ENCODE measurements at places on chromosomes 11 and 22.

GRCh38 chr11:36356201-36356600, 60.1 kb downstream of the PRR5L start:
- DNase-seq = no peak

DNA sequence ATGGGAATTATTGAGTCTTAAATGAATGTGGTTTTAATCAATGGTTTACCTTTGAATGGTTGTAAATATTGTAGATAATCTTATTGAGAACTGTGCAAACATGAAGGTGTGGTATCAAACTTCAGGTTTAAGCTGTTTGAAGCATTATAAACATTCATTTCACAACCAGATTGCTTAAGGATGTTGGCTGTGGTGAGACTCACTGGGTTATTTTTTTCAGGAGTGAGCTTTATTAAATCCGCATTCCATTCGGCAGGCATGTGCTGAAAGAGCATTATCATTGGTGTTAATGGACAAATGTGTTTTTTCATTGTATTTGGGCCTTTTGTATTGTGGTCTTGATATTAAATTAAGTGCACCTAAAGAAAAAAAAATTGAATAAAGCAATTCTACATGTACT, 9.7 kb downstream of the MMP3 start:
- no peak for DNase-seq

- no peak for DNase-seq
Observed at GRCh38 chr11:6626971-6627761, 7.9 kb upstream of the TPP1 start.

GRCh38 chr11:61910187-61911127, 6.9 kb downstream of the RAB3IL1 start:
- no peak for DNase-seq

GRCh38 chr11:119699227-119699626, 29.8 kb downstream of the NECTIN1 start:
- no peak for DNase-seq

GRCh38 chr22:20803696-20804324, 29.9 kb downstream of the SERPIND1 start:
- DNase-seq = peak; percentile 49

GRCh38 chr22:31173386-31174145, 13.6 kb downstream of the RNF185 start:
- DNase-seq = no peak

- peak; percentile 81 for DNase-seq
Observed at GRCh38 chr11:134275534-134276395, at the start of gene GLB1L3. Gene GLB1L3 (plus strand): TSS chr11:134276379. CDS start chr11:134276741, 362 bp downstream.

- DNase-seq = no peak
Observed at GRCh38 chr11:12941671-12942070, 67.4 kb upstream of the RASSF10 start.

DNA sequence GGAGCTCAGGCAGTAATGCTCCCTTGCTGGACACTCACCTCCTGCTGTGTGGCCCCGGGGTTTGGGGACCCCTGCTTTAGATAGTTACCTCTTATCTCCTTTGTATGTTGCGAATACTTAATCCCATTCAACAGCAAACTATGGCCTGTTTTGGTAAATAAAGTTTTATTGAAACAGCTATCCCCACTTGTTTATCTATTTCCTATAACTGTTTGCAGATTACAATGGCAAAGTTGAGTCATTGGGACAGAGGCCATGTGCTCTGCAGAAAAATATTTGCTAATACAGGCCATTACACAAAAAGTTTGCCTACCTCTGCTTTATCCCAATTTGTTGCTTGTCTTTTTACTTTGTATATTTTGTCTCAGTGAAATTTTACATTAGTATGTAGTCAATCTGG, 68.4 kb downstream of the CACNA1I start:
- DNase-seq = no peak

DNA sequence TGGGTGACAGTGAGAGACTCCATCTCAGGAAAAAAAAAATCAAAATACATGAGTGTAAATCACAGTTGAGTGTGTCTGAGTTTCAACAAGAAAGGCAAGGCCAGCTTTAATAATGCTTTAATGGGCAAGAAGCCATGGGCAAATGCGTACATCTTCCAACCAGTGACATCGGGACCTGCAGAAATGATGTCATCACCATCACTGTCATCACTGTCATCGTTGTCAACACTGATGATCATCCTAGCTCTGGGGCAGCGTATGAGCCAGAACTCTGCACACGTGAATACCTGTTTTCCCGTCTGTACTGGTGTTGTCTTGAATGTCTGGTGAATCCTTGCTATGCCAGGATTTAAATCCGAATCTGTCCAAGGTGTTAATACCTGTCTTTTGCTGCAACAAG, 712.5 kb downstream of the BRD1 start:
- DNase-seq = no peak

- no peak for DNase-seq
Observed at GRCh38 chr11:10376061-10376460, 71.2 kb downstream of the ADM start.

DNA sequence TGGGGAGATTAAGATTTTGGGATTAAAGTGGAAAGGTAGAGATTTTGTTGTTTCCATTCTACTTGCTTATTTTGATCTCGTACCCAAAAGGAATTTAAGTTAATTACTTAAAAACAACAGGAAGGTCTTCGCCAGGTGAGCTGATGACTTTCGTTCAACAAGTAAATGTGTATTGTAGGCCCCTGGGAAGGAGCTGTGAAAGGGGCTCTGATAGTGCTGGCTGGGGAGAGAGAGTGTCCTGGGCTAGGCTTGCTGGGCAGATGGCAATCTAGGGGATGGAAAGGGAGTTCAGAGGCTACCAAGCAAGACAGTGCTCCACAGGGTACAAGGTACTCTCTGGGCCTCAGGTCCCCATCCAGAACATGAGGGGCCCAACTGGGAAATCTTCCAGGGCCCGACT, 189.4 kb downstream of the CEP164 start:
- DNase-seq = no peak

DNA sequence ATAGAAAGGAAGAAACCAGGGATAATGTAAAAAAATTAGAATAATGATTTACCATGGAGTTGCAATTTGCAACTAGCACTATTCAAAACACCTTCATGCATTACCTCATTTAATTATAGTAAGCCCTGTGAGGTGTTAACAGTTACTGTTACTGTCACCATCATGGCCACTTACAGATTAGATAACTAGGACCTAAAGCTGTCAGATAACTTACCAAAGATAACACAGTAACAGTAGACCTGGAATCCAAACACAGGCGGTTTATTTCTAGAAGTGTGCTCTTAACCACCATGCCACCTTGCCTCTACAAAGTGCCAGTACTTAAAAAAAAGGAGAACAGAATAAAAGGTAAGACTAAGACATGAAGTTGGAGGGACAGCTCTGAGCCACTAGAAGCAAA, 11.1 kb upstream of the LARGE1 start:
- DNase-seq = no peak

DNA sequence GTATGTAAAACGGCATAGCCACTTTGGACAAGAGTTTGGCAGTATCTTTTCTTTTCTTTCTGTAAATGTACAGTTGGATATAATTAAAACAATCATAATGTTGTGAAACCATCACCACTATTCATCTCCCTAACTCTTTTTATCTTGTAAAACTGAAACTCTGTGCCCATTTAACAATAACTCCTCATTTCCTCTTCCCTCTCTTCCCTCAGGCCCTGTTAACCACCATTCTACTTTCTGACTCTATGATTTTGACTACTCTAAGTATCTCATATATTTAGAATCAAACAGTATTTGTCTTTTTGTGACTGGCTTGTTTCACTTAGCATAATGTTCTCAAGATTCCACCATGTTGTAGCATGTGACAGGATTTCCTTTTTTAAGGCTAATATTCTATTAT, 10.2 kb downstream of the SCUBE2 start:
- DNase-seq = no peak

DNA sequence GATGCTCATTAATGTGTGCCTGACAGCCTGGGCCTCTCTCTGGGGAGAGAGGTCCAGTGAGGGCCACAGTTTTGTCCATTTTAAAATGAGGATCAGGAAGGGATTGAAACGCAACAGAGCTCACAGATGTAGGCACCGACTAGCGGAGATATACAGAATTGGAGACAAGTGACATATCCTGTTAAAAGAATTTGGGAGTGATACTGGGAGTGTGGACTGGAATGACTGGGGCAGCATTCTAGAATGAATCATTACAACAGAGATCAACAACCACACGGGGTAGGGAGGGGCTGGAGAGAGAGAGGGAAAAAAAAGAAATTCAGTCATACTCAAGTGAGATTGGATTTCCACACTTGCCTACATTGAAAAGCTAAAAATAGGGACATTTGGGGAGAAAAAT, 2.5 kb upstream of the NCAM1 start:
- DNase-seq = no peak

- DNase-seq = no peak
Observed at GRCh38 chr22:42907404-42908373, 50.6 kb upstream of the ARFGAP3 start.

DNA sequence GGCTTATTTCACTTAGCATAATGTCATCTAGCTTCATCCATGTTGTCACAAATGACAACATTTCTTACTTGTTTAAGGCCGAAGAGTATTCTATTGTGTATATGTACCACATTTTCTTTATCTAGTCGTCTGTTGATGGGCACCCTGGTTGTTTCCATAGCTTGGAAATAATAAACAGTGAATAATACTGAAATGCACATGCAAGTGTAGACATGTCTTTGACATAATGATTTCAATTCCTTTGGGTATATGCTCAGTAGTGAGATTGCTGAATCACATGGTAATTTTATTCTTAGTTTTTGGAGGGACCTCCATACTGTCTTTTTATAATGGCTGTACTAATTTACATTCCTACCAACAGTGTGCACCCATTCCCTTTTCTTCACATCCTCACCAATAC, 508.0 kb downstream of the NELL1 start:
- no peak for DNase-seq

DNA sequence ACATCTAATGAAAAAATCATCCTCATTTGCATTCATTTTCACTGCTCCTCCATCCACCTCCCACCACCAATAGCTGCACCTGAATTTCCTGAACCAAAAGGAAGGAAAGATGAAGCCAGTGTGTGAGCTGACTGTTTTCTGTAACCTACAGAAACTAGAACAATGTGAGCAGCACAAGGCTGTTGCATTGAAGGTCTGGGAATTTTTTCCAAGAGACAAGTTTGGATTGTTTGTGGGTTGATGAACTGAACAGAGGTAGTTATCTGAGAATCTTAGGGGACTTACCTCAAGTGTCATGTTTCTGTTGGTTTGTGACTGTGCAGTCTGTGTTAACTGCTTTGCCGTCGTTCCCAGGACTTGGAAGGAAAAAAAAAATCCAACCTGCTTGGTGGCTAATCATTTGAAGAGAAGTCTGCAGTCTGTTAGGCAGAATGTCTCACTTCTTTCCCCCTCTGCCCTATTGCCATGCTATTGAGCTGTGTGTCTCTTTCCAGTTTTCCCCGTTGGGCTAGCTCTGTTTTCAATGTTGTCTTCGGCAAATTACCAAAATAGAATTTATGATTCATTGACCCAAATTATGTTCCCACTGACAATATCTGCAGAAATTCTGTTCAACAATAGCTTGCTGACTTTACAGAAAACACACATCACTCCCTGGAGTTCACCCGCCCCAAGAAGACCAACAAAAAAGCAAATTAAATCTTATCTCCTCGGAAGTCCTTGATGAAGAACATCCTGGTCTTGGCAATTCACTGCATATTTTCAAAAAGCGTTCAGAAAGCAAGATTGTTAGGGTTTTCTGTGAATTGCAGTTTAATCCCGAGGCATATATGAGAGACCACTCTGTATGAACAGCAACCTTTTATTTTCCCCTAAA, 76.0 kb downstream of the SC5D start:
- DNase-seq = no peak

DNA sequence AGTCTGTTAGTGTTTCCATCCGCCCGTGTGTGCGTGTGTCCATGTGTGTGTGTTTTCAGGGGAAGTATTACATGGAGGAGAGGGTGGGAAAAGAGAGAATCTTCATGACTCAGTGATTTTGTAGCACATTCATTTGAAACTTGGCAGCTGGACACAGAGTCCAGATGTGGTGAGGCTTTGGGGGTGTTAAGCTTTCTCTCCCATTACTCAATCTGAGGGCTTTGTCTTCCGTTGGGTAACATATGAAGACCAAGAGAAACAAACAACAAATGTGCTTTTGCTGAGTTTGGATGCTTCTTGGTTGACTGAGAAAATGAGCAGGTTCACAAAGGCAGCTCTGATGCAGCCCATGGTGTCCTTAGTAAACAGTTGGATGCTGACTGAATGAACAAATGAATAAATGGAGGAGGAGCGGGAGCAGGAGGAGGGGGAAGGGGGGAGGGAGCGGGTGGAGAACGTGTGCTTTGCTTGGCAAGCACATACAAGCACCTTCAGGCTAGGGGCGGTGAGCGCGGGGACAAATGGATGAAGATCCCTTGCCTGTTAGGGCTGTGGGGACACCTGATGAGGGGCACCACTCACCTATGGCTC, 104.3 kb downstream of the ST3GAL4 start:
- no peak for DNase-seq

- no peak for DNase-seq
Observed at GRCh38 chr22:50008151-50009040, 4.2 kb downstream of the IL17REL start.

DNA sequence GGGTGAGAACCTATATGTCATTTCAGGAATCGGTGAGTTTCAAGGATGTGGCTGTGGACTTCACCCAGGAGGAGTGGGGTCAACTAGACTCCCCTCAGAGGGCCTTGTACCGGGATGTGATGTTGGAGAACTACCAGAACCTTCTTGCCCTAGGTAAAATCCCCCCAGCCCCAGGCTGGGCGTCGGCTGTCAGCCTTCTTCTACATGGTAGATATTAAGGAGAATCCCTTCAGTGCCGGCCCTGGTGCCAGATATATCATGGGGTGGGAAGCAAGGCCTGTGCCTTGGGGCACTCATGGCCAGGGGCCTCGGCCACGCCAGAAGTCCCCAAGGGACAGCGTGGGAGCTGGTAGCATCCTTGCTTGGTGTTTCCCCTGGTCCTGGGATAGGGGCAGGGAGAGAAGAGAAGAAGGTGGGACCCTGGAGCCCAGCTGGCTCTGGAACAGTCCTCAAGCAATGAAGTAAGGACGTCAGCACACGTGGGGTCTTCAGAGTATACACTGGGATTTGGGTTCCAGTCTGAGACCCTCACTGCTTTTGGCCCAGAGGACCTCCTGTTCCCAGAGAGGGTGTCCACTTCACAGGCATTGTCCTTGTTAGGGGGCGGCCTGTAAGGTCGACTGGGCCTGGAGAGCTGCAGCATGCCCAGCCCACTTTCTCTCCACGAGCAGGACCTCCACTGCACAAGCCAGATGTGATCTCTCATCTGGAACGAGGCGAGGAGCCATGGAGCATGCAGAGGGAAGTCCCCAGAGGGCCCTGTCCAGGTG, 6.8 kb downstream of the ZNF74 start:
- no peak for DNase-seq

DNA sequence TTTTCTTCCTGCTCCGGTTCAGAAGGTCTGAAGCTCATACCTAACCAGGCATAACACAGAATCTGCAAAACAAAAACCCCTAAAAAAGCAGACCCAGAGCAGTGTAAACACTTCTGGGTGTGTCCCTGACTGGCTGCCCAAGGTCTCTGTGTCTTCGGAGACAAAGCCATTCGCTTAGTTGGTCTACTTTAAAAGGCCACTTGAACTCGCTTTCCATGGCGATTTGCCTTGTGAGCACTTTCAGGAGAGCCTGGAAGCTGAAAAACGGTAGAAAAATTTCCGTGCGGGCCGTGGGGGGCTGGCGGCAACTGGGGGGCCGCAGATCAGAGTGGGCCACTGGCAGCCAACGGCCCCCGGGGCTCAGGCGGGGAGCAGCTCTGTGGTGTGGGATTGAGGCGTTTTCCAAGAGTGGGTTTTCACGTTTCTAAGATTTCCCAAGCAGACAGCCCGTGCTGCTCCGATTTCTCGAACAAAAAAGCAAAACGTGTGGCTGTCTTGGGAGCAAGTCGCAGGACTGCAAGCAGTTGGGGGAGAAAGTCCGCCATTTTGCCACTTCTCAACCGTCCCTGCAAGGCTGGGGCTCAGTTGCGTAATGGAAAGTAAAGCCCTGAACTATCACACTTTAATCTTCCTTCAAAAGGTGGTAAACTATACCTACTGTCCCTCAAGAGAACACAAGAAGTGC, 661 bp upstream of the MALAT1 start:
- peak; percentile 68 for DNase-seq
